ENCODE measurements at places on chromosomes 1 and 21.
A peak's percentile ranks its signal among the peaks of the same experiment; 100 is the strongest.

- no peak for DNase-seq
These were observed 250.3 kb downstream of the ATG4C start for GRCh38 chr1:63034256-63034655.

GRCh38 chr21:39381009-39381408 lies 32.1 kb upstream of the HMGN1 start:
- no peak for DNase-seq

- no peak for DNase-seq
These were observed 46.5 kb downstream of the MORN1 start for GRCh38 chr1:2344744-2345296.

DNA sequence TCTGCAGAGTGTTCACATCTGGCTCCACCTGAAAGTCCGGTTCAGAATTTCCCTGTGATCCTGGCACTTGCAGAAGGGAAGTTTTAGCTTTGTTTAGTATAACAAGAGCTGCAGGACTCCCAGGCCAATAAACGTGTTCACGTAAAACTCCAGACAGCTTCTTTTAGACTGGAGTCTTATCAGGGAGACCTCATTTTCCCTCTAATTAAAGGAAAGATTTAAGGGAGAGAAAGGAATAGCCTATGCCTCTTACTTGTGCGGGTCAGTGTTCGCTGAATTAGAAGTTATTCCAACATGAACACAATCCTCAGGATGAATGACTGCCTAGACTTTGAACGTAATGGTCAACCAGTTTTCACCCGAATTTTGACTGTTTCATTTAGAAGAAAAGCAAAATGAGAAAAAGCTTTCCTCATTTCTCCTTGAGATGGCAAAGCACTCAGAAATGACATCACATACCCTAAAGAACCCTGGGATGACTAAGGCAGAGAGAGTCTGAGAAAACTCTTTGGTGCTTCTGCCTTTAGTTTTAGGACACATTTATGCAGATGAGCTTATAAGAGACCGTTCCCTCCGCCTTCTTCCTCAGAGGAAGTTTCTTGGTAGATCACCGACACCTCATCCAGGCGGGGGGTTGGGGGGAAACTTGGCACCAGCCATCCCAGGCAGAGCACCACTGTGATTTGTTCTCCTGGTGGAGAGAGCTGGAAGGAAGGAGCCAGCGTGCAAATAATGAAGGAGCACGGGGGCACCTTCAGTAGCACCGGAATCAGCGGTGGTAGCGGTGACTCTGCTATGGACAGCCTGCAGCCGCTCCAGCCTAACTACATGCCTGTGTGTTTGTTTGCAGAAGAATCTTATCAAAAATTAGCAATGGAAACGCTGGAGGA lies 202.1 kb upstream of the SGIP1 start:
- DNase-seq, result peak; percentile 59

DNA sequence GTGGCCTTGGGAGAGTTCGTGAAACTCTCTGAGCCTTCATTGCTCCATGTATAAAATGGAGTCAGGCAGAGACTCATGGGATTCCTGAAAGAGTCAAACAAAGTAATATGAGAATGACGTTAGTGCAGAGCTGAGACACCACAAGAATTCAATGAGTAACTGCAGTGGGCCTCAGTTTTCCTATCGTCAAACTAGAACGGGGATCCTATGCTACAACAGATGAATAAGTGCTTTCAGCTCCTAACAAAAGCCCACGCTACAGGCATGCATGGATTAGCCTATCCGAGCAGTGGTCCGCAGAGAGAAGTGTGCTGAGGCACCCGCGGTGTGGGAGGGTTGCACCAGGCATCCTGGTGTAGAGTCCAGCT lies 124.7 kb downstream of the SYF2 start:
- DNase-seq, result no peak

GRCh38 chr1:165452336-165453130 lies 7.6 kb upstream of the RXRG start:
- no peak for DNase-seq

GRCh38 chr1:221753828-221754188 lies 11.9 kb upstream of the DUSP10 start:
- DNase-seq, result no peak

DNA sequence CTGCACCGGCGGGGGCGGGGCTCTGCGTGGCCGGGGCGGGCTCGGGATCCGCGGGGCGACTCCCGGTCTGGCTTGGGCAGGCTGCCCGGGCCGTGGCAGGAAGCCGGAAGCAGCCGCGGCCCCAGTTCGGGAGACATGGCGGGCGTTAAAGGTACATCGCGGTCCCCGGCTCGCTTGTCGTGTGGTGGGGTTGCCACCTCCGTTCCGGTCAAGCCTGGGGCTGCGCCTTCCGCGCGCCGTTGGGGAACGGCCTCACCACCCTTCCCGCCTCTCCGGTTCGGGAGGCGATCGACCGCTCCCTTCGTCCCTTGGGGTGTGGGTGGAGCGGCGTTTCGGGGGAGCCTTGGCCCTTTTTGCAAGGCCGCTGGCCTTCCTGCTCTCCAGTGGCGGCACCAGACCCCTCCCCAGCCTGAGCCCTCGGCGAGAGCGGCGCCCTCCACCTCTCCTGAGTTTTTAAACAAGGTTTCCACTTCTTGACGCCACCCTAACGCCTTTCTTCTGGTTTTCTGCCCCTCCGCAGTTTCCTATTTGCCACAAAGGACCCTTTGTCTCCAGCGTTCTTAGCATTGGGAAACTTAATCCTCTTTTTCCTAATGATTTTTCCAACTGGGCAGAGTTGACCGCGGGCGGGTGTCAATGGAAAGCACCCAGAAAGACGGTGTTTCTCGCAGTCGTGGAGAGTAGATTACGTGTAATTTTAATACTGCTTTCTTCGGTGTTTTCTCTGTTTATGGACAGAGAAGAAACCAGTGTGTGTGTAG lies at the start of the genes LEPR and LEPROT:
LEPR (plus strand) TSS at position 79 of the 761 bp plus-strand sequence. CDS start 144,898 bp downstream, outside the sequence.
LEPROT (plus strand) TSS at position 79 of the 761 bp plus-strand sequence; CDS start at position 136, 57 bp downstream.
- peak; percentile 45 for DNase-seq

DNA sequence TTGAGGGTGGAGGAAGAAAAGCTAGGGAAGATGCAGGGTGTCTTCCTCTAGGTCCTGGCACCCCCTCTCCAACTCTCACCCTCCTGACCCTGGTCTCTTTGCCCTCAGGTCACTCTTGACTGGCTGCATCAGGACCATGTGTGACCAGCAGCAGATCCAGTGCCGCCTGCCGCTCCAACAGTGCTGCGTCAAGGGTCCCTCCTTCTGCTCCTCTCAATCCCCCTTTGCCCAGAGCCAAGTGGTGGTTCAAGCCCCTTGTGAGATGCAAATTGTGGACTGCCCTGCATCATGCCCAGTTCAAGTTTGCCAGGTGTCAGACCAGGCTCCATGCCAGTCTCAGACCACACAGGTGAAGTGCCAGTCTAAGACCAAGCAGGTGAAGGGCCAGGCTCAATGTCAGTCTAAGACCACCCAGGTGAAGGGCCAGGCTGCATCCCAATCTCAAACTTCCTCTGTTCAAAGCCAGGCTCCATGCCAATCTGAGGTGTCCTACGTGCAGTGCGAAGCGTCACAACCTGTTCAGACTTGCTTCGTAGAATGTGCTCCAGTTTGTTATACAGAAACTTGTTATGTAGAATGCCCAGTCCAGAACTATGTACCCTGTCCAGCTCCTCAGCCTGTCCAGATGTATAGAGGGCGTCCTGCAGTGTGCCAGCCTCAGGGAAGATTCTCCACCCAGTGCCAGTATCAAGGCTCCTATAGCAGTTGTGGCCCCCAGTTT lies 1.8 kb downstream of the KPRP start:
- DNase-seq, result no peak

- no peak for DNase-seq
These were observed 45.2 kb upstream of the FMO2 start for GRCh38 chr1:171139890-171140289.

GRCh38 chr1:166089804-166090203 lies 77.0 kb downstream of the FAM78B start:
- DNase-seq, result no peak

GRCh38 chr1:119141020-119141424 lies 569 bp upstream of the WARS2 start:
- no peak for DNase-seq

DNA sequence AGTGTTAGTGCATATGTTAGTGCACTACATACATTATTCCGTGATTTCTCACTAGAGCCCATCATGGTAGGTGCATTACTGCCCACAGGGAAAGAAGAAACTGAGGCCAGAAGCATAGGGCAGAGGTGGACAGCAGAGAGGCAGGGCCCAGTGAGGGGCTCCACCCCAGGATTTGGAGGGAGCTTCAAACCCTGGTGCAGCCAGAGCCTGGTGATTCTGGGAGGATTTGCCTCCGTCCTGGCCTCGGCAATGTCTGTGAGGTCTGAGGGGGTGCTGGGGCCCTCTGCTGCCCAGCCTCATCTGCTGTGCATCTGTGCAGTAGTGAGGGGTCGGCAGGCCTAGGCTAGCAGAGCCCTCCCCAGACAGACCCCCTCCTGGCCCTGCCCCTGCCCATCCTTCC lies 22.8 kb downstream of the PPFIA4 start:
- no peak for DNase-seq

- DNase-seq, result no peak
These were observed 2.7 kb downstream of the RAB29 start for GRCh38 chr1:205772607-205773032.

- peak; percentile 5 for DNase-seq
These were observed 1.2 kb downstream of the KCTD3 start for GRCh38 chr1:215568299-215568692.

DNA sequence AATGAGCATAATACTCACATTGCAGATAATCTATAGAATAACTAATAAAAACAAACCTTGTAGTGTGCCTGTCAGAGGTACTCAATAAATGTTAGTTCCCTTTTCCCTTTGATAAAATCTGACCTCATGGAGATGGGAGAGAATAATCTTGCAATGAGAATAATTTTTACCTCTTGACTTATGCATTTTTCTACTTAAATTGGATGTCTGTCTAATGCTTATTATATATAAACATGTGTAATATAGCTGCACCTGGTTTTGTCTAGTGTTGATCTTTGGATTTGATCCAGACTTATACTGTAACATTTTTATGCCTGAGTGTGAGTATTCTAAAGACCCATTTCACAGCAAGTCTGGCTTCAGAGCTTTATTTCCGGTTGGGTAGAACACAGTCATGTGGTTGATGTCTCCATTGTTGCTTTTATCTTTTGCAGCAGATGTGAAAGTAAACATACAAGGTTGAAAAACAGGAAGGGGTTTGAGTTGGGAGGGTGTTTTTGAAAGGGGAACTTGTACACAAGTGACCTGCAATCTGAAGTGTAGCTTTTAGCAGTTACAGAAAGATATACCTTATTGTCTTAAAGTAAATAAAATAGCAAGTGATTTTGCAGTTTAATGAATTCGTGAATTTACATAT lies 12.4 kb downstream of the EPB41 start:
- no peak for DNase-seq

GRCh38 chr1:185368313-185368855 lies 51.3 kb upstream of the IVNS1ABP start:
- no peak for DNase-seq

GRCh38 chr1:111719135-111719534 lies 20.1 kb downstream of the INKA2 start:
- no peak for DNase-seq

- DNase-seq, result no peak
These were observed 31.2 kb upstream of the IFNAR2 start for GRCh38 chr21:33198346-33199099.

- no peak for DNase-seq
These were observed 738 bp downstream of the LURAP1 start for GRCh38 chr1:46203738-46204405.

- DNase-seq, result no peak
These were observed 80.2 kb downstream of the VPS13D start for GRCh38 chr1:12309783-12310742.

DNA sequence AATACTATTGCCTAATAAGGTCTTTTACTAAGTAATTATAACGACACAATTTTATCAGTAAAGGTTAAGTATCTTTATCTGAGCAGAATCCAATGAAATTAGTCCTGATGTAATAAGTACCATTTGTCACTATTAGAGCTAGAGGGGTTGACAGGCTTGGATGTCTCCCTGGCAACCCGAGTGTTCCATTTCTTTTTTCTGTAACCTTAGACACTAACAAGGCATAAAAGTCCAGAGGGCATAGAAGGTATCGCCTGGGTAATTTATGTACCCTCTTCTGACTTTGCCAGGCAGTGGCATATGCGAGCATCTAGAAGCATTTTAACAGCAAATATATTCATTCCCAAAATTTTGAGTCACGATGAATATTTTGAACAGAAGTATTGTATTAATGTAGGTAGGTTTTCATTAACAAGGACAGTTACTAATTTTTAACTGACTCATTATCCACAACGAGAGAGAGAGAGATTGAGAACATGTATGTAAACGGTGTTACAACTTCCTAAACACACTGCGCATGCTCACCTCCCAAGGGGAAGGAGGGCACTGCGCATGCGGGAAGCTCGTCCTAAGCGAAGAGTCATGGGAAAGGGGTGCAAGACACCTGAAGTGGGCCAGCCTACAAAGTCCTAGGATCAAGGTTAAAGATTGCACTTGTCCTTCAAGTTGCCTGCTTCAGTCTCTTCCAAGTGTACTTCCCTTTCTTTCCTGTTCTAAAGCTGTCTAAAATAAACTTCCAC lies 423.9 kb downstream of the DSCAM start:
- no peak for DNase-seq

DNA sequence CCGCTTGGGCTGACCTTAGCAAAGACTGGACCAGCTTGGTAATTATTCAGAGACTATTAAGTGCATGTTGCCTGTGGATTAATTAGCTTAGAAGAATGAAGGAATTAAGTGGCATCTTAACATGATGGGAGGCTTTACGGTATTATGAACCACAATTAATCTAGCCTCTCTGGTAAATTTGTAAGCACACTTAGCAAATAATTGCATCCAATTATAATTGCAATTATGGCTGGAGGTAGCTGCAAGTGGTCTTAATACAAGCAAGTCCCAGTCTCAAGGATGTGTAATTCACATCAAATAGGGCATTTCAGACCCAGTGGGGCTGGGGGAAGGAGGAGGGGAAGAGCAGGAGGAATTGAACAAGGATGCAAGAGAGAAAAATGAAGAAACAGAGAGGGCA lies 151.6 kb downstream of the CNIH3 start:
- no peak for DNase-seq

DNA sequence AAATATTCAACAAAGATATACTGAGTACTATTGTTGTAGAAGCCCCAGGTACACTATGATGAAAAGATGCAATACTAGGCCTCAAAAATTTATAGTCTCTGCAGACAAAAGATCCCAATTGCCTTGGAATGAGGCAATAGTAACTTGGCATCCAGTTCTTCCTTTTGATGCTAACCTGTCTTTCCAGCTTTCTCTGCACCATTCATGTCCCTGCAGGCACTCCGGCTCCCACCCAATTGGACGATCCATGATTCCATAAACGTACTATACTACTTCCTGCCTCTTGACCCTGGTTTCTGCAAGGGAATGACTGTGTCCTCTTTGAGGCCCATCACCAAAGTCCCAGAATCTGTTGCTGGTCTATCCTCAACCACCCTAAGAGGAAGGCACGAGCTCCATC lies 8.0 kb upstream of the TAGLN2 start:
- no peak for DNase-seq

DNA sequence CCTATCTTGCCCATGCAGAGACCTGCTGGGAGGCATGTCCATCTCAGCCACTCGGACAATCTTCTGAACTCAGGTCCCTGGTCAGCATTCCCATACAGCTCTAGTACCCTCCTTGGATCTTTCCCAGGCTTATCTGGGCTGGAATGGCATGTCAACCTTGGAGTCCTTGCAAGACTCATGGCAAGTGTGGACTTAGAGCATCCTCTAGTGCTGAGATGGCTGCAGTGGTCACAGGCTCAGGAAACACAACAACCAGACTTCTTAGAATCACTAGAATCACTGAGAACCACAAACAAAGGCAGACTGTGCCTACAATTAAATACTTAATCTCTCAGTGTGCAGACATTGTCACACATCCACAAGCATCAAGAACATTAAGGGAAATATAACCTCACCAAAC lies 73.1 kb upstream of the TSHB start:
- no peak for DNase-seq

- DNase-seq, result no peak
These were observed 158.3 kb downstream of the FGGY start for GRCh38 chr1:59455206-59455605.

- DNase-seq, result peak; percentile 61
These were observed 3.9 kb upstream of the PRKCZ start for GRCh38 chr1:2046174-2046917.

All from H54 (cell line).